Activated CD8-positive, alpha-beta T cell treated with anti-CD3 and anti-CD28 coated beads for 36 hours (primary cell): ENCODE measurements at places on chromosomes 3 and 15.

- no peak overlapping the region for H3K4me3 ChIP-seq
- no peak for DNase-seq
- no peaks in the 10 kb centered on the region for H3K27me3 ChIP-seq
- no peak overlapping the region for H3K27ac ChIP-seq
- no peaks in the 10 kb centered on the region for H3K4me1 ChIP-seq
These were observed 406.3 kb upstream of the BCHE start for GRCh38 chr3:166243511-166243910.

- peaks cover 4% of the 10 kb centered on the region for H3K4me1 ChIP-seq
- H3K27me3 ChIP-seq: peaks cover 5% of the 10 kb centered on the region
- H3K27ac ChIP-seq: no peak overlapping the region
These were observed 68.2 kb downstream of the ASB7 start for GRCh38 chr15:100670505-100671021.

DNA sequence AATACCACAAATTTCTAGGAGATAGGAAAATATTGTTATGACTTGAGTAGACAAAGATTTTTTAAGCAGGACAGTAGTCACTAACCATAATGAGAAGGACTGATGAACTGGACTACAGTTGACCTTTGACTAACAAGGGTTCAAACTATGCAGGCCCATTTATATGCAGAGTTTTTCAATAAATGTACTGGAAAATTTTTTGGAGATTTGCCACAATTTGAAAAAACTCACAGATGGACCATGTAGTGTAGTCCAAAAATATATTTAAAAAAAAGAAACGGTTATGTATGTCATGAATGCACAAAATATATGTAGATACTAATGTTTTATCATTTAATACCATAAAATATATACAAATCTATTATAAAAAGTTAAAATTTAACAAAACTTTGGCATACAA is 151.8 kb downstream of the LRRN1 start:
- no peaks in the 10 kb centered on the region for H3K27me3 ChIP-seq
- H3K4me1 ChIP-seq: no peaks in the 10 kb centered on the region
- H3K4me3 ChIP-seq: no peak overlapping the region
- no peaks in the 10 kb centered on the region for H3K36me3 ChIP-seq
- H3K27ac ChIP-seq: no peak overlapping the region

- H3K27ac ChIP-seq: no peak overlapping the region
- H3K36me3 ChIP-seq: no peaks in the 10 kb centered on the region
- peaks cover 17% of the 10 kb centered on the region for H3K27me3 ChIP-seq
- H3K4me3 ChIP-seq: no peak overlapping the region
These were observed 1026.2 kb upstream of the NR2F2 start for GRCh38 chr15:95304151-95304946.

DNA sequence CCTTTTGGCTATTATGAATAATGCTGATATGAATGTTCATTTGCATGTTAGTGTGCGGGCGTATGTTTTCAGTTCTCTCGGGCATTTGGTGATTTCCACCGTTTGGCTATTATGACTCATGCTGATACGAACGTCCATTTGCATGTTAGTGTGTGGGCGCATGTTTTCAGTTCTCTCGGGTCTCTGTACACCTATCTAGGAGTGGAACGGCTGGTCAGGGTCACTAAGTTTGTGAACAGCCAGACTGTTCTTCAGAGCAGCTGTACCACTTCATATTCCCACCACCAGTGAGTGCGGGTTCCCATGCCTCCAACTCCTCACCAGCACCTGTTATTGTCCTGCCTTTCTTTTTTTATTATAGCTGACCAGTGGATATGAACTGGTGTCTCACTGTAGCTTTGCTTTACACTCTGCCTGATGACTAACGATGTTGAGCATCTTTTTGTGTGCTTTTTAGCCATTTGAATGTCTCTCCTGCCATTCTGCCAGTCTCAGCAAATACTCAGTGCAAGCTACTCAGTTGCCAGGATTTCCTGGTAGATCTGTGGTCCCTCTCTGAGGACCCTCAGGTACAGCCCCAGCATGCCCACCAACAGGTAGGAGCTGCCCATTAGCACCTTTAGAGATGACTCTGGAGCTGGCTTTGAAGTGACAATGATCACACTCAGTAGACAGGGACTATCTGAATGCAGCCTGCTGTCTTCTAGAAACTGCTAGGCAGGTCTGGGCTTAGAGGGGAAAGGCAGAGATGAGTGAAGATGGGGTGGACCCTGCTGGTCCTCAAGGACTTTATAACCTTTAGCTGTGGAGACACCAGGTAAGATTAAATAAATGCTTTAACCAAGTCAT is 141.1 kb downstream of the XXYLT1 start:
- H3K4me1 ChIP-seq: peaks cover 34% of the 10 kb centered on the region
- peaks cover 6% of the 10 kb centered on the region for H3K36me3 ChIP-seq
- DNase-seq: peak; percentile 80
- H3K4me3 ChIP-seq: peak overlapping the region; percentile 32
- peak overlapping the region; percentile 87 for H3K27ac ChIP-seq
- H3K27me3 ChIP-seq: no peaks in the 10 kb centered on the region

DNA sequence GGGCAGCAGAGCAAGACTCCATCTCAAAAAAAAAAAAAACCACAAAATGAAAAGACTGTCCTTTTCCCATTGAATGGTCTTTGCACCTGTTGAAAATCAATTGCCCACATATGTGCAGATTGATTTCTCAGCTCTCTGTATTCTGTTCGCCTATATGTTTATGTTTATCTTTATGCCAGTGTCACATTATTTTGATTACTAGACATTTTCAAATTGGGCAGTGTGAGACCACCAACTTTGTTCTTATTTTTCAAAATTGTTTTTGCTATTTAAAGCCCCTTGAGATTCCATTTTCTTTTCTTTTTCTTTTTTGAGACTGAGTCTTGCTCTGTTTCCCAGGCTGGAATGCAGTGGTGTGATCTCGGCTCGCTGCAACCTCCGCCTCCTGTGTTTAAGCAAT is 18.5 kb downstream of the MGA start:
- no peak for DNase-seq
- H3K4me1 ChIP-seq: peaks cover 52% of the 10 kb centered on the region

DNA sequence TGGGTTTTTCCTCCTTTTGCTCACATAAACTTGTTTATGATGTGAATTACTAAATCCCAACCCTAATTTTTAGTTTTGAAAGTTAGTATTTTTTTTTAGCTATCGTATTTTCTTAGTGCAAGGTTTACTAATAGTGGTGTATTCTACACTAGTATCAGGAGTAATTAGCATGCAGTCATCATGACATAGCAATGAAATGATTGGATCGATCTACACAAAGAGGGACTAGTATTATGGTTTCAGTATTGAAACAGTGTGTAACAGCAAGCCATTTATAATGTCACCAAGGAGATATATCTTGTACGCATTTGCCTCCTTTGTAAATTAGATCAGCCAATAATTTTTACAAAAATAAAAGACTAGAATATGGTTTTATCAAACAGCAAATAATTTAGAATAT is 38.7 kb downstream of the RNF111 start:
- no peak for DNase-seq
- peaks cover 25% of the 10 kb centered on the region for H3K4me1 ChIP-seq
- no peak overlapping the region for H3K27ac ChIP-seq
- H3K27me3 ChIP-seq: no peaks in the 10 kb centered on the region
- H3K36me3 ChIP-seq: peaks cover 27% of the 10 kb centered on the region

DNA sequence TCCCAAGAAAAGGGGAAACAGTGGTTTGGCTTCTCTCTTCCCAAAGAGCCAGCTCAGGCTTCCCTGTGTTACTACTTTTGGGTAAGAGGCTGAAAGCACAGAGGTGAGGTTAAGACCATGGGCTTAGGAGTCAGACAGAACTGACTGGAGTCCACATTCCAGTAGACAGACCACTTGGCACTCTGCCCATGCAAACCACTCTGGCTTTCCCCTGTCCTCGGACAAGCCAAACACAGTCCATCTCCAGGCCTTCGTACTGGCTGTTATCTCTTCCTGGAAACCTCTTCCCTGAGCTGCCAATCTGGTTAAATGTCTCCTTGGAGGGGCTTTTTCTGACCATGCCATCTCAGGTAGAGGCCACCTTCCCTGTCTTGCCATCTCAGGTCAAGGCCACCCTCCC is 53.1 kb upstream of the FAM3D start:
- no peak for DNase-seq
- H3K4me3 ChIP-seq: no peak overlapping the region
- no peaks in the 10 kb centered on the region for H3K4me1 ChIP-seq
- H3K27ac ChIP-seq: no peak overlapping the region

DNA sequence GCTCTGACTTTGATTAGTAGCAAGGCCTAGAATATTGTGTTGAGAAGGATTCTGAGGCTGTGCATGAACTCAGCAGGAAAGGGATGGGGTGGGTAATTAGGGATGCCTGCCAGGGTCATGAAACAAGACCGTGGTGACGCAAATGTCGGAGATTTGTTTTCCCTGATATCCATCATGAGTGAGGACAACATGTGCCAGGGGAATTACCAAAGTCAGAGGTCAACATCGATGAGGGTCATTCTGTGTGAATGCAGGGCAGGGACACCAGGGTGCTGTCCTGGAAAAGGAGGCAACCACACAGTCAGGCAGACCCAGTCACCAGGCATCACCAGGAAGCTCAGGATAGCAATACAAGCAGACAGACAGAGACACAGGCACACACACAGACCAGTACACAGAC is 52.2 kb downstream of the SLCO2A1 start:
- no peak overlapping the region for H3K4me3 ChIP-seq
- H3K4me1 ChIP-seq: no peaks in the 10 kb centered on the region

- no peaks in the 10 kb centered on the region for H3K27me3 ChIP-seq
- no peak overlapping the region for H3K27ac ChIP-seq
- no peaks in the 10 kb centered on the region for H3K4me1 ChIP-seq
- DNase-seq: no peak
- H3K4me3 ChIP-seq: no peak overlapping the region
These were observed 550.4 kb upstream of the ARPP21 start for GRCh38 chr3:35088943-35089342.

GRCh38 chr3:194740859-194741491 is 55.3 kb downstream of the FAM43A start:
- no peaks in the 10 kb centered on the region for H3K4me1 ChIP-seq
- H3K27me3 ChIP-seq: peaks cover 8% of the 10 kb centered on the region
- no peaks in the 10 kb centered on the region for H3K36me3 ChIP-seq
- no peak for DNase-seq

DNA sequence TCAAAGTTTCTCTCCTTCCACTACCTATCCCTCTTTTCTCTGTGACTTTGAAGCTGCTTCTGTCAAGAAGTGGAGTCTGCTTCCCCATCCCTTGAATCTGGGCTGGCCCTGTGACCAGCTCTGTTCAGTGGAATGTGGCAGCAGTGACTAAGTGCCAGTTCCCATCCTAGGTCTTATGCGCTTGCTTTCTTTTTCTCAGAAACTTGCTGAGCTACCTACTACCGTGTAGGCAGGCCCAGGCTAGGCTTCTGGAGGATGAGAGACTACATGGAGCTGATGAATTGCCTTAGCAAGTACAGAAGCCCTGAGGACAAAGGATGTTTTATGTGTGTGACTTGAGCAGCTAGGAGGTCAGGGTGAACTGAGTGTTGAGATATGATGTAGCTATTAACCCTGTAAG is 123.2 kb downstream of the PDCD6IP start:
- DNase-seq: no peak
- no peaks in the 10 kb centered on the region for H3K36me3 ChIP-seq
- no peak overlapping the region for H3K27ac ChIP-seq
- H3K4me3 ChIP-seq: no peak overlapping the region
- H3K4me1 ChIP-seq: no peaks in the 10 kb centered on the region
- no peaks in the 10 kb centered on the region for H3K27me3 ChIP-seq
